ENCODE measurements at places on chromosomes 12 and 14.

- no peak for DNase-seq
These were observed 155.4 kb upstream of the ARHGAP5 start for GRCh38 chr14:31921721-31922120.

DNA sequence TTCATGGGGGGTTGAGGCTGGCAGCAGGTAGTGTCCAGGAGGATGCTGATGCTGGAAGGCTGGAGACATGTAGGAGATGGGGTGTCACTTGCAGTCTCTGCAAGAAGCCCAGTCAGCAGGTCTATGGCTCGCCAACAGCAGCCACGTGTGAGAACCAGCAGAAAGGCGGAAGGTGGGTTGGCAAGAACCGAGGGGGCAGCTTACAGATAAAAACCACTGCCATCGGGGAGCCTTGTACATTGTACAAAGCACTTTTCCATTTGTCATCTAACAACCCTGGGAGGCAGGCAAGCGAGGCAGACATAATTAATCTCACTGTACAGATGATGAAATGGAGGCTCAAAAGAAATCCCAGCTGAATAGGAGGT, 167.2 kb downstream of the KCNA5 start:
- DNase-seq = no peak

- no peak for DNase-seq
These were observed 1.4 kb downstream of the CCDC177 start for GRCh38 chr14:69573205-69573830.

- peak; percentile 56 for DNase-seq
These were observed 4.3 kb downstream of the SEL1L start for GRCh38 chr14:81529391-81529790.

DNA sequence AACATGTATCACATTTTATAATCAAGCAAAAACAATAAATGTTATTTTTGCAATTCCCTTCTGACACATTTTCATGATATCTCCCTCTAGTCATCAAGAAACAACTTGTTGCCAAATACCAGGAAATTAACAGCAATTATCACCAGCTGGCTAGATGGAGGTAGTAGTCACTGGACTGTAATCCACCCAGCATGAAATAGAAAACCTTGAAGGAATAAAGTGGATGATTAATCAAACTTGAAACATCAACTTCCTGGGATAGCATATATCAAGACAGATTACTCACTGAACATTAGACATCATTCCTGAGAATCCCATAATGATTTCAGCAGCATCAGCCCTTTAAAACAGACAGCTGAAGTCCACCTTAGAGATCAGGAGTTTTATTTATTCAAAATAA, 259.0 kb downstream of the CCDC59 start:
- DNase-seq = no peak

- DNase-seq = no peak
These were observed 13.5 kb upstream of the NRDE2 start for GRCh38 chr14:90345239-90345557.

DNA sequence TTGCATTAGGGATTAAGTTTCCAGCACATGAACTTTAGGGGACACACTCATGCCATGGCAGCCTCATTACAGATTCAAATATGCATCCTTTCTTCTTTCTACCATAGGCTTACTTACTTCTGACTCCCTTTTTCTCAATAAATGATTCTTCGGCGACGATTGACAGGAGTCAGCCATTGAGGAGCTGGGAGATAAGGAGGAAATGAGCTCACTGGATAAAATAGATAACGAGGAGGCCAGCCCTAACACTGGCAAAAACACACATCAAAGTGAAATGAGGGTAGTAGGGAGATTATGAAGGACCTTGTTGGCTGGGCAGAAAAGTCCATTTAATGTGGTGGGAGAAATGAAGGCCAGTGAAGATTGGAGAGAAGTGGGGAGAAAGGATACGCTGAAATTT, 172.2 kb downstream of the SLC41A2 start:
- DNase-seq = no peak

- peak; percentile 54 for DNase-seq
These were observed 6.3 kb upstream of the LTBP2 start for GRCh38 chr14:74618078-74618952.

DNA sequence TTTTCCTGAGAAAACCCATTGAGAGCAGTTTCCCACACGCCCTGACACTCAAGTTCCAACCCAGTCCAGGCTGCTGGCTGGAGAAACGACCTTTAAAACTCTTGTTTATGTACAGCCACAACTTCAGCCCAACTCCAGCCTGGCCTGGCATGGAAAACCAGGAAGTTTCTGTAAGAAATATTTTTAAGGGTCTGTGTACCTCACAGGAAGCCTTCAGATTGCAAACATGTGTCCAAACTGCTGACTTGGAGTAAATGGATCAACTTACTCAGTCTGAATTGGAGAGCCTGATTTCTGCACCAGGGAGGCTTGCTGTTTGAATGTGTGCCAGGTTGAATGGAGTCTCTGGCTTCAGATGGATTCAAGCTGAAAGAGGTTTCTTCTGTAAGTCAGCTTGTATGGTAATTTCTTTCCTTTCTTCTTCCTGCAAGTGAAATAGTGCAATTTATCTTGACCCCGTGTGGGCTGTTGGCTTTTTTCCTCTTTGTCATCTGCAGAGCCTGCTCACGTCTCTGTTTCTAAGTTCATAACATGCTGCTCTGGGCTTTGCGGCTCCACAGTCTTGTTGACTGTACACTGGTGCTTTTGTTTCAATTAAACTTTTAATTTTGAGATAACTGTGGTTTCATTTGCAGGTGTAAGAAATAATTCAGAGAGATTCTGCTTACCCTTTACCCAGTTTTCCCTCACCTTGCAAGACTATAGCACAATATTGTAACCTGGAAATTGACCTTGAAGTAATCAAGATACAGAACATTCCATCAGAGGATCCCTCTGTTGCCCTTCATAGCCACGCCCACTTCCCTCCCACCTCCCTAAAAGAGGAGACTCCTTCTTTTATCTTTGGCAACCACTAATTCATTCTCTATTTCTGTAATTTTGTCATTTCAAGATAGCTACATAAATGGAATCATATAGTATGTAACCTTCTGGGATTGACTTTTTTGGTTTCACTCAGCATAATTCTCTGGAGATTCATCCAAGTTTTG, 109.7 kb upstream of the PRMT8 start:
- no peak for DNase-seq

DNA sequence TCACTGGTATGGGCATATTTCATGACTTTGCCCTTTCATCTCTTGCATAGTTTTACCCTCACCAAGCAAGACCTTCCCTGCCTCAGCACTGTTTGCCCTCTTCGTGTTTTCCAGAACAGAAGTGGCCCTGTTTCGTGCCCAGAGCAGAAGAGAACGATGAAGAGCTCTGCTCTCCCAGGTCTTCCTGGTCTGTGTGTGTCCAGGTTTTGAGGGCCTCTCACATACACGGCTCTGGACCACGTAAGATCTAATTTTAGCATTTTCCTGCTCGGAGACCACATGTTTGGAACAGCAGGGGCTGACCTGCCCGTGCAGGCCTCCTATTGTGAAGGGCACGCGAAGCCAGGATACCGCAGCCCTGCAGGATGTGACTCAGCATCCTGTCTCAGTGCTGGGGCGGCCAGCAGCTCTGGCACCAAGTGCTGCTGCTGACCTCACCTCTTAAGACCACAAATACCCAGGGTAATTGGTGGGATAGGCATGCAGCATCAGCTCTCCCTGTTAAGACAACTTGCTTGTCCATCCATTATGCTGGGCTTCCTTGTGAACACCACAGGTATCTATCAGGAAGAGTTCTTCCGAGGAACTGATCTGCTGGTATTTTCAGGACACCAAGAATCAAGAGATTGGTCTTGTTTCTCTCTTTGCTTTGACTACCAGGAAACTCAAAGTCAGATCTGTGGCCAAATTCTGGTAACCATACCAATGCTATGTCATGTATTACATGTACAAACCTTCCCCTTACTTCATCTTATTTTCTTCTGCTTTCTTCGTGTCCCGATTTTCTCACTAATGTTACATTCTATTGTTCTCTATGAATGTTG, 19.0 kb downstream of the SSH1 start:
- DNase-seq = no peak

DNA sequence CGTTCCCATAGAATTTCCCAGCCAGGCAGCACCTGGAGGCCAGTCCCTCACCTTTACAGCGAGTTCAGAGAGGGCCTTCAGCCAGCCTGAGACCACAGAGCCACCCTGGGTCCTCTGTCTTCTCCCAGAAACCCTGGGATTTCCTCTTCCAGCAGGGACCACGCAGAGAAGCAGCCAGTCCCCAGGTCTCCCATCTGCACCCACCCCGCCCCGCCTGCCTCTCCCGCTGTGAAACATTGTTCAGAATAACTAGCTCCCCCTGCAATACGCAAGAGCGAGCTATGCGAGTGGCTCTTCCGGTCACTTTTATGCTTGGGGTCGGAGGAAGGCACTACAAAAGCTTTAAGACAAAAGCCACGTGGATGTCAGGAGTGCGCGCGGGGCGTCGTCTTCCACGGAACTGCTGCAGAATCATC, 77.8 kb downstream of the SERPINA3 start:
- DNase-seq = no peak

GRCh38 chr14:70920608-70921007, 13.3 kb downstream of the PCNX1 start:
- no peak for DNase-seq

- no peak for DNase-seq
These were observed 14.6 kb upstream of the NYNRIN start for GRCh38 chr14:24384169-24384568.

GRCh38 chr14:83257466-83258439, 1724.1 kb upstream of the SEL1L start:
- no peak for DNase-seq

DNA sequence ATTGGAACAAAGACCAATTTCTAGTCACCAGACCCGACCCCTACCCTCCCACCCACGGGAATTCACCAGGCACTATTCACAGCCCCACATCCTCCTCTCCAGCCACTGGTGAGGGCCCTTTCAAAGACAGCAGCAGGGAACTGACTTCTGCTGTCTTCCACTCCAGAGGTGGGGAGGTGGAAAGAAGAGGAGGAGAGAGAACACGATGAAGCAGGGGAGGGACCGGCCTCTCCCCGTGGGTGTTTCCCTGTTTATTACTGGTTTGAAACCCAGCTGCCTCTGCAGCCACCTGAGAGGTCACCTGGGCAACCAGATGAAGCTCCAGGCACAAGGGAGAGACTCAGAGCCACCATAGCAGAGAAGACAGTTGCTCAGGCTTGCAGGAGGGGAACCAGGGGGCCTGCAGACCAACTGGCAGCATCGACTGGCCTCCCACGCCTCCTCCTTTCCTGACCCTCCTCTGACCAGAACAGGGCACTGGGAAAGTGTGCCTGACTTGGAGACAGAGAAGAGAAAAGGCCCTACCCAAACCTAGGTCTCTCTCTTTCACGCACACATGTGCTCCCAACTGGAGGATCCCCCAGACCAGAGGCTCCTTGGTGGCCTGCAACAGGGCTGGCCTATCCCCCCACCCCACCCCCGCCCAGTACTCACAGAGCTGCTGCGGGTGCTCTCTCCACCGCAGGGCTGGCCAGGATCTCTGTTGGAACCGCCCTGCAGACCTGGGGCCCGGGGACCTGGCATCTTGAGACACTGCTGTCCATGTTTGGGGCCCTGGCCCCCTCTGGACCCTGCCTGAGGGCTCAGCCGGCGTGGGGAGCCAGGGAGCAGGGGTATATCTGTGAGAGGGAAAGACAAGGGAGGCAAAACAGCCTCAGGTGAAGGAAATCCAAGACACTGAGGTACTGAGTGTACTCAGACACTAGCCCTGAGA, 22.8 kb downstream of the ANO2 start:
- DNase-seq = no peak

- no peak for DNase-seq
These were observed 48.8 kb downstream of the SLC38A1 start for GRCh38 chr12:46219877-46220655.

- no peak for DNase-seq
These were observed 240.9 kb downstream of the FOXN3 start for GRCh38 chr14:89175881-89176799.

DNA sequence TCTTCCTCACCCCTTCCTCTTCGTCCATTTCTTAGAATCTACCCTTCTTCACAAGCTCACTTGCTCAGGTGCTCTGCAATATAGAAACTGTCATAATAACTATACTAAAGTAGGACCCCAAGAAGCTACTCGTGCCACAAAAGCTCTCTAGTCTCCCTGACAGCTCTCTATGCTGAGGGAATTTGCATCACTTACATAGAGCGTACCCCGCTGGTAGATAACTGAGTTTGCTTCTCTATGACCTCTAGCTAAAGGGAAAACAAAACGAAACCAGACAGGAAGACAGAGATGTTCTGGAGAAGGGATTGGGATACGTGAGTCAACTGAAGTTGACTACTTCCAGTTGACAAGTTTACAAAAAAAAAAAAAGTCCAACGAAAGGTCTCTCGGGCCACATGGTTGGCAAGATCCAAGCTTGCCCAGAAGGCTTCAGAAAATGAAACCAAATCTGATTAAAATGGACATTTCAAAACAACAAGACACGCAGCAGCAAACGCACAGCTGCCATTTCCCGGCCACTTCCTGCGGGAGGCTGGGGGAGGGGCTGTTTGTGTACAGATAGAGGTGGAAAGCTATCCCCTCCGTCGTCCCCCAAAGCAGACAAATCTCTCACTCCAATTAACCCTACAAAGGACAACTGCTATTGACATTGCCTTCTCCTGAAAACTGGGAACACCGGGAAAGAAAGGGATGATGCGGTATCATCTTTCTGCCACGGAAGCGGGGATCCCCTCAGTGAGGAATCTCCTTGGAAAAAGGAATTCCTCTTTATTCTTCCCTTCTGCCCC, 1.3 kb downstream of the BAZ2A start:
- peak; percentile 87 for DNase-seq

DNA sequence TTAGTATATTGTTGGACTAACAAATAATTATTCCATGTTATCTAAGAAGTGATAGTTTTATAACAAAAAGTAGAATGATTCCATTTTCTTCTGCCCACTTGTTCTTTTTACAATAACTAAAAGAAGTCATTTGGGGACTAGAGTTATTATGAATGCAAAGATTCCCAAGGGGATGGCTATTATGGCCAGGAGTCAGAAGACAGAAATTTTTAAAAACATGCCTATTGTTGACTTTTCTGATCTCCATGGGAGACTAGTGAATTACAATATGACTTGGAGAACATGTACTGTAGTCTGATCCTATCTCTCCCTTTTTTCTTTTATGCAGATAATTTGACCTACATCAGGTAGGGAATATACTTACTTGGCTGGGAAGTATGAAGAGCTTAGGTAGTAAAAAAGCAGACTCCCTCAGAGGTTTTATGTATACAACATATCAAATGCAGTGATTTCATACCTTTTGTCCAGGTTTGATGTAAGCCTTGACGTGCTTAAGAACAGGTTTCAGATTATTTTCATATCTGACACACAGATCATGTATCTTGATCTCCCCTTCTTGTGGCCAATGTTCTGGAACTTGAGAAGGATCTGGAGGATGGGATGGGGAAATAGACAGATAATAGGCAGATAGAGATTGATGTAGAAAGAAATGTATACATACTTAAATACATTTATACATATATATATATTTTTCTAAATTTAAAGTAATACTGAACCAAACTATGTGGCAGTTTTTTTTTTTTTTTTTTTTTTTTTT, 41.0 kb upstream of the KCNJ8 start:
- no peak for DNase-seq
